Cerebellar nuclear complex (tissue), 1 donor: ENCODE measurements at places on chromosomes 11 and 22.

GRCh38 chr11:991711-992307 lies 44.7 kb downstream of the MUC6 start:
- DNase-seq: no peak

- no peak for DNase-seq
Measured at GRCh38 chr11:36186340-36187175, 102.7 kb downstream of the COMMD9 start.

GRCh38 chr22:41914611-41915034 lies 251 bp downstream of the SHISA8 start:
- DNase-seq: no peak

DNA sequence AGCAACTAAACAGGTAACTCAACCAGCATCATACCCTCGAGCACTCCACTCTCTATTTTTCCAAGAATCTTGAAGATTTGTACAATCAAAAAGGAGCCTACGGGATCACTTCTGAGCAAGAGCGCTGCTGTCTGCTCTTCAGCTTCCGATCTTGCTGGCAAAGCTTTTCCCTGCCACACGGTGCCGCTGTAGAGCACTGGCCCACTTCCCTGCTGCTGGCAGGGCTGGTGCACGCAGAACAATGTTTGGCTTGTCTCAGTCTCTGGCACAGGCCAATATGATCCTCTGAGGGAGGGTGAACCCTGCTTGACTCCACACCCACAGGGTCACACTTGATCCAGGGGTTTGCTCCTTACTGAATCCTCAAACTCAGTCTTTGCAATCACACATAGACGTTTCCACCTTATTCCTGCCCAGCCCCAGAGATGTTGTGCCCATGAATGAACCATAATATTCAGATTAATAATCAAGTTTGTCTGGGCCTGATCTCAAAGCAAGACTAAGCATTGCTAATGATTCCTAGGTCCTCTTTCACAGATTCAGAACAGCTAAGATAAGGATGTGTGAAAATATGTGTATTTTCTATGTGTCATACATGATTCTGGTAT lies 536.6 kb downstream of the SOX6 start:
- DNase-seq: no peak

DNA sequence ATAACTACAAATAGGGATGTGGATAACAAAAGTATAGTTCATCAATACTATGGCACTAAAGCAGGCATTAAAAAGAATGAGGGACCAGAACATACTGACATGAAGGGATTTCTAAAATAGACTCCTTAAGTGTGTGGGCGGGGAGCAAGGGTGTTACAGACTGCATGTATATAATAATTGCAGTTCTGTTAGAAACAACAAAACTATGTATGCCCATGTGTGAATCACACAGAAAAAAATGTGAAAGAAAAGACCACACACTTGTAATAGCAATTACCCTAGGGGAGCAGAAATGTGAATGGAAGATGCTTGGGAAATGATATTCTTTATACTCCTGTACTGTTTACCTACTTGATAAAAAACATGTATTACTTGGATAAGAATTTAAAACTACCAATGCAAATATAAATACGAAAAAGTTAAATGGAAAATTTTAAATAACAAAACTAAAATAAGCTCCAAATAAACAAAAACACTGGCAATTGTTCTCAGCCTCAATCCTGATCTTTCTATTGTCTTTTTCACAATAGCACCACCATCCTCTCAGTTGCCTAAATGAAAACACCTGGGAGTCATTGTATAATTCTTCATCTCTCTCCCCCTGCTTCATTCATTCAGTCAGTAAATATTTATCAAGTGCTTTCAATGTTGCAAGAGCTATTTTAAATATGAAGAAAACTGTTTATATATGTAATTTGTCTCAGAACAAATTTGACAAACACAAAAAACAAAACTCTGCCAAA lies 129.8 kb downstream of the FCHSD2 start:
- DNase-seq: no peak
